ENCODE measurements at places on chromosomes 4 and X. TPM values are rescaled to one million over a fixed set of nuclear protein-coding genes. Genes with fewer than 3 reads are reported as not detected.

GRCh38 chrX:14690553-14690952 is 161.2 kb downstream of the GLRA2 start:
- H3K4me3 ChIP-seq = no peak overlapping the region
- no peaks in the 10 kb centered on the region for H3K36me3 ChIP-seq
- H3K27ac ChIP-seq = no peak overlapping the region
- H3K27me3 ChIP-seq = no peaks in the 10 kb centered on the region
- no peaks in the 10 kb centered on the region for H3K4me1 ChIP-seq
- no peak for DNase-seq

- DNase-seq = no peak
- no peaks in the 10 kb centered on the region for H3K27me3 ChIP-seq
- no peaks in the 10 kb centered on the region for H3K4me1 ChIP-seq
- no peak overlapping the region for H3K27ac ChIP-seq
- H3K4me3 ChIP-seq = no peak overlapping the region
These were observed 21.1 kb upstream of the MAP7D3 start for GRCh38 chrX:136272325-136272724.

The DCHS2 gene
- 1.1 TPM for total RNA-seq

The CXCL1 gene
- total RNA-seq = 4.2 TPM

DNA sequence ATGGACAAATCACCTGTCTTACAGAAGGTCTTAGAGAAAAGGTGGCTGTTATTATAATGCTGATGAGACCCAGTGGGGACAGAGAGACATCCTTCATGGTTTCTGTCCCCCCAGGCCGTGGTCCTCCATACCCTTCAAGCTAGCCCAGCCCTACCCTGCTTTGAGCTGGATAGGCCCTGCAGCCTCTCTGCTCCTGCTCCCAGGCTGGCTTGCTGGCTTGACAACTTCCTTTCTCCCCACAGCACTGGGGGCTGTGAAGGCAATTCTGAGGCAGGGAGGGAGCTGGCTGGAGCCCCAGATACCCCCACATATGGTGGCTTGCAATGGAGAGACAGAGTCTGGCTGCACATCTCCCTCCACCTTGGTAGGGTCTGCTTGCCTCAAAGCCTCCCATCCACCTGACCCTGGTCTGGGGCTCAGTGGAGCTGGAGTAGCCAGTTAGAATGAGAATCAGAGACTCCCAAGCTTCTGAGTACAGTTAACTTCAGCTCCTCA is 118.2 kb downstream of the PJA1 start:
- H3K4me1 ChIP-seq = no peaks in the 10 kb centered on the region
- no peak overlapping the region for H3K27ac ChIP-seq
- H3K36me3 ChIP-seq = no peaks in the 10 kb centered on the region

DNA sequence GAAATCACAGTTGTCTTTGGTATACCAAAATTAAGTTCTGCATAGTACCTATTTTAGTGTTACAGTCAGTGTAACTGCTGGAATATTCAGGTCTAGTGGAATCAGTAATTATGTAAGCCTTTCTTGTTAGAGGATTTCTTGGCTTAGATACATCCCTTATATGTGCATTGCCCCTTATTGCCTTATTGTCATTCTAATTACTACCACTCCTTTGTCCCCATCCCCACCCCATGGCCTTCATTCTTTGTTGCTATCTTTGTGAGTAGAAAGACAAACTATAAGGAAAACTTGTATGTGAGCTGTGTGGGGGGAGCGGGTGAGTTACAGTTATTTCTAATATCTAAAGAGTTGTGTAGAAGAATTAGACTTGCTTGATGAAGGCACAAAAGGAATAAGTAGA is 36.9 kb upstream of the RPA4 start:
- no peaks in the 10 kb centered on the region for H3K4me1 ChIP-seq
- no peaks in the 10 kb centered on the region for H3K27me3 ChIP-seq
- no peak overlapping the region for H3K27ac ChIP-seq

The RBM3 gene
- 103 TPM for total RNA-seq

The SPARCL1 gene
- total RNA-seq = 116 TPM

DNA sequence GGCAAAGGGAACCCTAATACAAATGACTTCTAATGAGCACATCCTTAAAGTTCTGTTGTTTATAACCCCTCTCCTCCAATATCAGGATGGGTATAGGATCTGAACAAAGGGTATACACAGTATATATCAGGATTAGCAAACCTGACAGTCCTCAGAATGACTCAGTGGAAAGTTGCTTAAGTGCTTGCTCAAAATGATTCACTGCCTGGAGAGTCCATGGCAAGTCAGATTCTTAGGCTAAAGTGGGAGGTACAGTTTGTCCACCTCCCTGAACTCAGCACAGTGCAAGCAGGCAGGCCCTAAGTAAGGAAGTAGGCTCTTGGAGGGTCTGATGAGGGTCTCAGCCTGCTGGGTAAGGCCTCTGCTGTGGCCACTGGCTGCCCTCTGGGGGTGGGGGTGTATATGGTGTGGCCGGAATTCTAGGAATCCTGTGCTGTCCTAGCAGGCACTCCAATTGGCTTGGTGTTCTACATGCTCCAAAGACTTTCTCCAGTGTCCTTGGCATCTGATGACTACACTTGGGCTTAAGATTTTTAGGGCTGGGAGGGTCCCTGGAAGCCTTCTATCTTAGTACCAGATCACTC is 54.3 kb downstream of the CHRDL1 start:
- no peak overlapping the region for H3K4me3 ChIP-seq
- no peaks in the 10 kb centered on the region for H3K4me1 ChIP-seq
- DNase-seq = no peak
- no peaks in the 10 kb centered on the region for H3K36me3 ChIP-seq
- no peak overlapping the region for H3K27ac ChIP-seq

DNA sequence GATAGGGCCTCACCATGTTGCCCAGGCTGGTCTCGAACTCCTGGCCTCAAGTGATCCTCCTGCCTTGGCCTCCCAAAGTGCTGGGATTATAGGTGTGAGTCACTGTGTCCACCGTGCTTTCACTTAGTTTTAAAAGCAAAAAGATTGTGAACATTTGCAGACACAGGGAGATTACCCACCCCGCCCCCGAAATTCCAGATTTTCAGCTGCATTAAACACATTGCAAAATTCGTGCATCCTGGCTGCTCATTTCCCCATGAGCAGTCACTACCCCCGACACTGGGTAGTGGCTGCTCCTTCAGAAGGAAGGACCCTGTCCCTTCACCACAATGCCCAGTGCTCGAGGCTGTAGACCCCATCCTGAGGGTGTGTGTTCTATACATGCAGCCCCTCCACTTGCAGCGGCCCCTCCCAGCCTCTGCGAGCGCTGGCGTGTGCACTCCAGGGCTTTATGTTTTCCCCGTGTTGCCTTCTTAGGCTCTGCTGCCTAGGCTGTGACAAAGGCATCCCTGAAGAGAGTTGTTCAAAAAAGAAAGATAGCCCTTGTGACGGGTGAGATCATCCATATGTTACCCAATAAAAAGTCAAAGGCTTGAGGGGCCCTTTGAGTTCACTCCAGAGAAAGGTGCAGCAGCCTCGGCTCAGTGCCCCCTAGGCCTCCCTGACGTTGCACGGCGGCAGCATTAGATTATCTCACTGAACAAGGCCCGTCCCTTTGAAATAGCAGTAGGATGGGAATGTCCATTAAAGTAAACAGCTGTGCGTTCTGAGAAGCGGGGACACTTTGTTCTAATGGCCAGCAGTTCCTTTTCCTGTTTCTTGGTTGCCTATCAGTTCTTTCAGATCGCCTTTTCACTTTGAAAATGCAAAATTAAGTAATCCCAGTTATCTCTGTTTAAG is 71.6 kb downstream of the SHROOM2 start:
- H3K36me3 ChIP-seq = no peaks in the 10 kb centered on the region
- DNase-seq = no peak
- H3K27me3 ChIP-seq = no peaks in the 10 kb centered on the region
- H3K4me3 ChIP-seq = no peak overlapping the region
- no peak overlapping the region for H3K27ac ChIP-seq

GRCh38 chr4:87657525-87657924 is 7.4 kb downstream of the DMP1 start:
- H3K4me1 ChIP-seq = no peaks in the 10 kb centered on the region
- no peaks in the 10 kb centered on the region for H3K36me3 ChIP-seq
- H3K4me3 ChIP-seq = no peak overlapping the region
- H3K27me3 ChIP-seq = no peaks in the 10 kb centered on the region
- no peak for DNase-seq

DNA sequence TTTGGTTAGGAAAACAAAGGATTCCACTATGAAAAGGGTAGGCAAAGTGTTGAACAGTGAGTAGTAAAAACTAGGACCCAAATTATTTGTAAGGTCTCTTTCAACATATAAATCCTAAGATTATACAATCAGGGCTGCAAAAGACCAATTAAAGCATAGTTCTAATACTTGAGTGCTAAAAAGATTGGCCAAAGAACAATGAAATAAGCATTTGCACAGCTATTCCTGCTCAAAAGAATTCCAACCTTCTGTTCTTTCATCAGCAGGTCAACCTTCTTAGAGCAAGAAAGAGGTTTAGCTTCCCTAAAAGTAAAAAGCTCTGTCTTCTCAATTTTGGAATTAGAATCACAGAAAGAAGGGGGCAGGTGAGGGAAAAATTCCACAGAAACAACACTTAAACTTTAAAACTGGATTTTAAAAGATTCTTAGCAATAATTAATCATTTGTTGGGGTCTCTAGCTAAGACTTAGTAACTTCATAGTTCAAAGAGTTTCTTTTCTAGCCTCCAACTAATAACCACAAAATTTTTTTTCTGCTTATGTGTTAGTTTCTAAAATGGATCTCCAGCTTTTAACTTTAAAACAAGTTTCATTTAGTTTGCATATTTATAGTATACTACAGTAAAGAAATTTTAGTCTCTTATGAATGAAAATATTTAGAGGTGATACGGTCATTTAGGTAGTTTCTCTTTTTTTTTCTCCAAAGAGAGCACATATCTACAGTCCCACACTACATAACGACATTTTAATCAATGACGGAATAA is 16.3 kb downstream of the TSPAN5 start:
- peaks cover 24% of the 10 kb centered on the region for H3K4me1 ChIP-seq
- no peaks in the 10 kb centered on the region for H3K36me3 ChIP-seq
- no peaks in the 10 kb centered on the region for H3K27me3 ChIP-seq
- H3K27ac ChIP-seq = no peak overlapping the region

DNA sequence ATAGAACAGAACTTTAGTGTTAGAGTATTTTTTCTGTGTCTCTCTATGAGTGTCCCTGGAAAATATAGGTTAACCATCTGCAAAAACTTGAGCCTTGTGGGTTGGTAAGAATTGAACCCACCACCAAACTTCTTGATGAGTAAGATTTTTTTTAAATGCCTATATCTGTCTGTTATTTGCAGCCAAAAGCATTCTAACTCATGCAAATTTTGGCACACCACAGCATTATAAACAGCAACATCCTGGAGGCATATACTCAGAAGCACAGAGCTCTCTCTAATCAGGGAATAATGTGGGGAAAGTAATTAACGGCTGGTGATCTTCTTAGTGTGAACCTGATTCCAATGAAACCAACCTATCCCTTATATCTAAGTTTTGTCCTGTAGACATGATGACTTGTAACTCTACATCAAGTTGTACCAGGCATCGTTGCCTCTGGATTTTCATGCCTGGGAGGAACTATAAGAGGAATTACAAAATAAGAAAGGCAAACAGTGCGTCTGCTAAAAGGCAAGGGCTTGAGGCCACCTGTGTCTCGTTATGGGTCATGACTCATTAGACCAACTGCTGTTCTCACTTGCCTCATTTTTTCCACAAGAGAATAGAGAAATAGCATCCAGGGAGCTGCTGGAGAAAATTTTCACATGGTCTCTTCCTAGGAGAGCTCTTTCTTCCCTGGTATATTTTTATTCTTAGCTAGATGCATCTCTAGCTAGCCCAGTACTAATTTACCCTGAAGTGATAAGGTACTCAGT is 202.4 kb downstream of the CHIC2 start:
- H3K4me1 ChIP-seq = peaks cover 3% of the 10 kb centered on the region
- no peaks in the 10 kb centered on the region for H3K36me3 ChIP-seq
- H3K27me3 ChIP-seq = no peaks in the 10 kb centered on the region
- peak; percentile 38 for DNase-seq

DNA sequence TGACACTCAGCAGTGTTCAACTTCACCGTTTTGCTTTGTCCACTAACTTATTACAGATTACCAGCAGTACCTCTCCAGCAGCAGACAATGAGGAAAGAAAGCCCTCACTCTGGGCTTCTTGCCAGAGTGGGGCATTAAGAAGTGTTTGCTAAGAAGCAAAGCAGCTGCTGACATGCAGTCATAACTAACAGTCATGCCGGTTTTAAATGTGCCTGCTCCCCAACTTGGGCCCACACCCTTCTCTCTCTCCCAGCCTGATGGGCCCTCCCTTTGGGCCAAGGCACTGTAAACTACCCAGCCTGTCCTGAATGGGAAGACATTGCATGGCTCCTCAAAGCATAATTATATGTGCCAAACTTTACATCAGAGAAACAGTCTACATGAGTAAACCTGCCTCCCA is 54.6 kb upstream of the HHIP start:
- no peak overlapping the region for H3K27ac ChIP-seq
- H3K36me3 ChIP-seq = no peaks in the 10 kb centered on the region
- no peaks in the 10 kb centered on the region for H3K27me3 ChIP-seq
- no peak for DNase-seq
- no peaks in the 10 kb centered on the region for H3K4me1 ChIP-seq

Measured in ovary (tissue), 10 donors.